ENCODE measurements at places on chromosomes 7 and 10.

DNA sequence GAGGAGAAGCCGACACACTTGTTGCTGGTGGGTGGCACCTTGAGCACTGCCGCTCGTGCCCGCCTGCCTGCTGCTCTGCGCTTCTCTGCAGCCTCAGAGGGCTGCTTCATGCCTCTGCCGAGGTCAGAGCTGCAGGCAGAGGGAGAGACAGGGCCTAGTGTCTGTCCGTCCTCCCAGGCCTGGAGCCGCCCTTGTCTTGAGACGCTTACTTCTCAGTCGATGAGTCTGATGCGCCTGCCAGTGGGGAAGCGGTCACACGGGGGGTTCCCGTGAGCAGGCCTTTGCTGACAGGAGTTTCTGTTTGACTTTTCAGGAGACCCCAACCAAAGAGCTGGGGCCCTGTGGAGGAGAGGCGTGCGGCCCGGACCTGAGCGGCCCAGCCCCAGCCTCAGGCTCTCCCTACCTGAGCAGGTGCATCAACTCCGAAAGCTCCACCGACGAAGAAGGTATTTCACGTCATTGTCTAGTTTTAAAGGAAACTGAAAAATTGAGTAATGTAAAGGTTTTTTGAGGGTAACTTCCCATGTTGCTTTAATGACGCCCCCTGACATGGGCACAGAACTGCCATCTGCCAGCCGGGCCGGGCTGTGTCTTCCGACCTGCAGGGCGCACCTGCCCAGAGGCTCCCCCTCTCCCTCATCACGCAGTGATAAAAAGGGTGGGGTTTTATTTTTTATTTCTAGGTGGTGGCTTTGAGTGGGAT, 7.8 kb upstream of the BHLHA15 start:
- DNase-seq, result no peak

GRCh38 chr7:126079581-126079980, 1150.0 kb upstream of the POT1 start:
- DNase-seq, result no peak

DNA sequence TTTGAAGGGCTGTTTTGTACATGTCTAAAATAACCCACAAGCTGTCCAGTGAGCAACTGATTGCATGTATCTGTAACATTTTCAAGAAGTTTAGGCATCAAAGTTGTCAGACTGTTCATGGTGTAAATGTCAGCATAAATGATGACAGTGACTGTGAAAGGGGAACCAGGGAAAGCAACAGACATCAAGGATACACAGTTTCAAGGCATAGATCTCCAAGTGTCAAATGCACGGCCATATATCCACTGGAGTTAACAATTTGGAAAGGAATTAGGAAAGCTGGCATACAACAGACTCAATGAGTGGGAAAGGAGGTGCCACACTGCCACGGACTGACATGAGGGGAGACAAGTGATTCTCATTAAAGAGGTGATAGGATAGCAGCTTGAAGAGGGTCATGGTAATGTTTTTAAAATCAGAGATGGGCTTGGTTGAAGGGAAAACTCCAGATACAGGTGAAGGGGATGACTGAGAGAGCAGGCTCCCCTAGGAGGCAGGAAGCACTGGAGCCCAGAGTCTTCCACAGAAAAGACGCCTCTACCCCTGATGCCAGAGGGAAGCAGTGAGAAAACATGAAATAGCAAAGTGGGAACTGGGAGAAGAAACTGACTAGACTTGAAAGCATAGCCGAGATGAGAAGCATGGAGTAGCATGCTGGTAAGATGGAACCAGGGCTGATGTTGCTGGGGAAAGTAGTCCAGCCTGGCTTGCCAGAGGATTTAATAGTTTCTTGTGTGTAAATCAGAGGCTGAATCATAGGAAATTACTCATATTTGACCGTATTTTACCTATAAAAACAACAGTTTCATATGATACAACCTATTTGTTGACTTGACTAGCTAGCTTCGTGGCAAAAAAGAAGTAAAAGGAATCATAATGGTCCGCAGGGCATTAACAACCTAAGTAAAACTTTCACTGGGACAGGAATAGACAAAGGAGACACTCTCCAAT, 18.6 kb downstream of the NSMCE4A start:
- no peak for DNase-seq

- no peak for DNase-seq
These were observed 84.7 kb downstream of the MMRN2 start for GRCh38 chr10:86872757-86873156.

DNA sequence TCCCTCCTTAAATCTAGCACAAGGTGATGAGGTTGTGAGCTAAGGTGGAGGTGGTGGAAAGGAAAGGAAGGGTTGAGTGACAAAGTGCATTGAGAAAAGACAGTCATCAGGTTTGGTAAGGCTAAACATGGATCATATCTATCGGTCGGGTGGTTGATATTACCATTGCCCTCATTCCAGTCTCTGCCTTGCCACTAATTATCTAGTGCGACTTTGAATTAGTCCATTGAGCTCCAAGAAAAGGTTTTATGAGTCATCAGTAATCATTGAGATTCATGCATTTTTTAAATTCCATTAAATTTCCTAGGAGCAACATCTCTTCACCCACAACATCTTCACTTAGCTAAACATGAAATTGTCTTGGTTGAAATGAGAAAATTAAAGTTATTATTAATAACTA, 68.9 kb upstream of the FRMD4A start:
- no peak for DNase-seq

- no peak for DNase-seq
These were observed 76.8 kb downstream of the MKI67 start for GRCh38 chr10:128049226-128050120.

DNA sequence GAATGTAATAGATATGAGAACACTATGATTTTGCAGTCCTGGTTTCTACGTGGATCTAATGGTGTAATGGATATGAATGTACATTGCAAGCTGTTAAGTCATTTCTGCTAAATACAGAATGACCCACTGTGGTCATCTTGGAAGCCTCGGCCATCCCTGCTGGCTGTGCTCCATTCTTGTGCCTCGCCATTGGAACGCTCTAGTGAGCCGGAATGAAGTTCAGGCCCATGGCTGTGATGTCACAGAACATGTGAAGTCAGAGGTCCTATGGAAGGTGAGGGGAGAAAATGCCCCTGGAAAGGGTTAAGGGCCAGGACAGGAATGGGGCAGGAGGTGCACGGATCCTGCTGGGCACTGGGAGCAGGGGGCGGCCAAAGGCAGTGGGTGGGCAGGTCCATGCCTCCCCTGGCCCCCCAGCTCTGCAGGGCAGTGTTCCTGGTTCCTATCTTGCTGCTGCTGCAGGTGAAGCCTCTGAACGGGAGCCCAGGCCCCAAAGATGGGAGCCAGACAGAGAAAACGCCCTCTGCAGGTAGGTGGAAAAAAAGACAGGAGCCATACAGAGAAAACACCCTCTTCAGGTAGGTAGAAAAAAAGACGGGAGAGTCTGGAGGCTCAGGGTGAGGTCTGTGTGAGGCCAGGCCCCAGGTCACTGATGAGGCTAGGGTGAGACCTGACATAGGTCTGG, at the start of gene LLCFC1:
TSS of gene LLCFC1 (plus strand) at position 259 of the 685 bp plus-strand sequence. CDS start at position 397, 138 bp downstream.
- DNase-seq, result peak; percentile 53

GRCh38 chr10:16847644-16848043, 30.4 kb upstream of the RSU1 start:
- DNase-seq, result no peak

- DNase-seq, result no peak
These were observed 17.1 kb downstream of the CNNM1 start for GRCh38 chr10:99346247-99346646.

Measured in HEK293T (cell line).